Brain pericyte (primary cell): ENCODE measurements at places on chromosomes 16 and 17.

GRCh38 chr17:19728084-19728495 is 11.7 kb upstream of the SLC47A2 start:
- peak; percentile 65 for DNase-seq

- no peak for DNase-seq
These were observed 86.9 kb upstream of the ZNF469 start for GRCh38 chr16:88295671-88296436.

DNA sequence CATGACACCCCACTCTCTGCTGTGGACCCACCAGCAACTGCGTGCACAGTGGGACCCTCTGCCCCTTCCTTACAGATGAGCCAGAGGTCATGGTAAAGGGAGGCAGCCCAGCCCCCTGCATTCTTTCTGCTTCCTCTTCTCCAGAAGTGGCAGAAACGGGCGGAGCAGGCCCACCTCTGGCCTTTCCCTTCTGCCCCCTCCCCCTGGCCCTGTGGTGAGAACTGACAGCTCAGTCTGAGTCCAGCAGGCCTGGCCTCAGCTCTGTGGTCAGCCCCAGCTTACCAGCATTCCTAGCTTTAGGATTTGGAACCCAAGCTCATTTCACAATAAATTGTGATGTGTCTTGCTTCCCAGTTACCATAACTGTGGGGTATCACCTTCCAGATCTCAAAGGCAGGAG is 4.8 kb upstream of the ANKRD11 start:
- DNase-seq, result no peak

DNA sequence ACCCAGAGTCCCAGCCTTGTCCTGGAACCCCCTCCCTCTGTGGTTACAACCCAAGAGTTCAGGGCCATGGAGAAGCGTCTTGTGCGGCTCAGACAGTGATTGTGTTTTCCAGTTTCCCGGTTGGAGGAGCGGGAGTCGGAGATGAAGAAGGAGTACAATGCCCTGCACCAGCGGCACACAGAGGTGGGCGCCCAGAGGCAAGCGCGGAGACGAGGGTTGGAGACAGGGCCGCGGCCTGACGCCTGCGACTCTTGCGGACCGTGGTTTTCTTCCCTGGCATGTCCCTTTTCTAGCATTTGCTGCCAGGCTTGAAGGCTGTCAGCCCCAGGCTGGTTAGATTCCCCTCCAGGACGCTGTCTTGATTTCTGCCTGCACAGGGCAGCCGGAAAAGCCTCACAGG is 23.0 kb downstream of the MAPK8IP3 start:
- DNase-seq, result no peak

DNA sequence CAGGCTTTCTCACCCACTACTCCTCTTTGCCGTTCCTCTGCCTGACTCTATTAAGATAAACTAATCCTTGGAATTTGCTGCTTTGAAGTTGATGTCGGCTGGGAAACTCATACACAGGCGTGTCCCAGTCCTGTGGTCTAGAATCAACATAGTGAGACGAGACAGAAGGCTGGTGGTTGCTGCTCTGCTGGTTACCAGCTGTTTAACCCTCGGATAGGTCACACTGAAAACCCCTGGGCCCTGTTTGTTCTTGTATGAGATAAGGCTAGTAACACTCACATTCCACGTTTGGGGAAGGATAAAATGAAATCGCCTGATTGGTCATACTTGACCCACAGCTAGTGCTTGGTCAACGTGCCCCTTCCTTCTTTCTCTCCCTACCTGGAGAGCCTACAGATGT is 517.0 kb downstream of the CDH13 start:
- DNase-seq, result no peak

DNA sequence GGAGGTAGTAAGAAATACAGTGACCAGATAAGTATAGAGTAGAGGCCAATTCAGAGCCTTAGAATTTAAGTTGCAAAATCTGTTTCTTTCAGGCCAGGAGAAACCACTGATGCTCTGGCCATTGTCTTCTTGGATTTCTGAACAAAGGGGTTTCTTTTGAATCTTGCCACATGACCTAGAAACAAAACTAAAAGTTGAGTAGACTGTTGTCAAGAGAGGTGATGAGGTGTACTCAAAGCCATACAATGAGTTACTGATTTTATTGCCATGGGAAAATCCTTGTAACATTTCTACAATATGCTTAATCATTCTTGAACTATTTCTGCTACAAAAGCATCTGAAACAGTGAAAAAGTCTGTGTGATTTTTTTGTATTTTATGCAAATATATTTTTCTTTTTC is 881.3 kb downstream of the CDH11 start:
- no peak for DNase-seq

DNA sequence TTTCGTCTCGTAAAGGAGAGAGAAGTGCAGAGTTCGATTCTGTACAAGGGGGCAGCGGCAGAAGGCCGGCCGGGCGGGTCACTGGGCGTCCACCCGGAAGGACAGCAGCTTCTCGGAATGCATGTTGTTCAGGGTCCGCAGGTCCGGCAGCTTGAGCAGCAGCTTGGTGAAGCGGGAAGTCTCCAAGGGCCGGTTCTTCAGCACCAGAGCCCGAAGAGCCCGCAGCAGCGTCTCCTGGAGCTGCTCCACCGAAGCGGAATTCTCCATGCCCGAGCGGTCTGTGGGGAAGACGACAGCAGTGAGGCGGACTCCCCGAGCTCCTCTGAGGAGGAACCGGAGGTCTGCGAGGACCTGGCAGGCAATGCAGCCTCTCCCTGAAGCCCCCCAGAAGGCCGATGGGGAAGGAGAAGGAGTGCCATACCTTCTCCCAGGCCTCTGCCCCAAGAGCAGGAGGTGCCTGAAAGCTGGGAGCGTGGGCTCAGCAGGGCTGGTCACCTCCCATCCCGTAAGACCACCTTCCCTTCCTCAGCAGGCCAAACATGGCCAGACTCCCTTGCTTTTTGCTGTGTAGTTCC is 7.3 kb downstream of the NR1D1 start:
- DNase-seq, result no peak

DNA sequence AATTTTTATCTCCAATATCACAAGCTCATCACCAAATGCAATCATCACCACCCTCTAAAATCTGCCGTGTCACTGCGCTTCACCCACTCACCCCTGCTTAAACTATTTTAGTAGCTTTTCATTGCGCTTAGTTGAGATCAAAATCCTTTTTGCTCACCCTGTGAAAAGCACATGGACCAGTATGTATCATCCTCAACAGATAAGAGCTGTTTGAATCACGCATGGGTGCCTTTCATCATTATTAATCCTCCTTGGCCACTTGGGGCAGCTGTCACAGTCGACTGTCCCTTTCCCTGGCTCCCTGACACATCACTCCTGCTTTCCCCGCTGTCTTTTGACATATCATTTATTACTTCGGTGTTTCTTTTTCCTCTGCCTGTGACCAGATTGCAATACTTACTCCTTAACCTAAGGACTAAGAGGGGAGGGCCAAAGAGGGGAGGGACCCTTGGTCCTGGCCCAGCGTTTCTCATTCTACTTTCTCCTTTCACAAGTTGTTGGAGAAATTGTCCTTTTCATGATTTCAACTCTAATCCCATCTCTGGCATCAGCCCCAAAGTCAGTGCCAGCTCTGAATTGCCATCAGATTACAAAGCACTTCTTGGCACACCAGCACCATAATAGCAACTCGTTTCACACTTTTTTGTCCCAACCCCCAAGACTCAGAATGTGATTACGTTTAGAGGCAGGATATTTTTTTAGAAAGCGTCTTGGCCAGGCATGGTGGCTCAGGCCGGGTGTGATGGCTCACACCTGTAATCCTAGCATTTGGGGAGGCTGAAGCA is 8.6 kb upstream of the KDM6B start:
- DNase-seq, result no peak

DNA sequence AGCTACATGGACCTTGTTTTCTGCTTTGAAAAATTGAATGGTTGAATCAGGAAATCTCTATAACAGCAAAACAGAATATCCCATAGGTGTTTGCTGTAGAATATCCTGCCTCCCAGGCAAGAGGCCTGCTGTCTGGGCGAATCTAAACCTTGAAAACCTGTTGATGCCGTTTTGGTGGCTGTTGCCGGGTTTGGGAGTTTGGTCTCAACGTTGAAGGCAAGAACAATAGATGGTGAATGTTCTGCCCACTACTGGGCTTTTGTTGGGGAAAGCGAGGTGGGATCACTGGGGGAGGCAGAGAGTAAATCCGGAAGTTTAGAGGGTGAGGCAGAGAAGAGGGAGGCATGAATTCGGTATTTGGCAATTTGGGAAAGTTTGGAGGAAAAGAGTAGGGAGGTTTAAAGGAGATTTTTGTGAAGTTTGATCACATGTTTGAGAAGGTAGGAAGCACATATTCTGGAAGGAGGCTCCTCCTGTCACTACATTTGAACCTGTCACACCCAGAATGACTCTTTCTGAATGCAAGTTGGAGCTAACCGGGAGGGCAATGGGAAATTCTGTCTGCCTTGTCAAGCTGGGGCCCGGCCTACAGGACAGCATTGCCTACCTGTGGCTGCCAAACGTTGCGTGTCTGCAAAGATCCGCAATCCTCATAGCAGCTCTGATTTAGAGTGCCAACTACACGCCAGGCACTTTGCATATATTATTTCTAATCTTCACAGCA is 46.5 kb downstream of the GPRC5B start:
- no peak for DNase-seq

DNA sequence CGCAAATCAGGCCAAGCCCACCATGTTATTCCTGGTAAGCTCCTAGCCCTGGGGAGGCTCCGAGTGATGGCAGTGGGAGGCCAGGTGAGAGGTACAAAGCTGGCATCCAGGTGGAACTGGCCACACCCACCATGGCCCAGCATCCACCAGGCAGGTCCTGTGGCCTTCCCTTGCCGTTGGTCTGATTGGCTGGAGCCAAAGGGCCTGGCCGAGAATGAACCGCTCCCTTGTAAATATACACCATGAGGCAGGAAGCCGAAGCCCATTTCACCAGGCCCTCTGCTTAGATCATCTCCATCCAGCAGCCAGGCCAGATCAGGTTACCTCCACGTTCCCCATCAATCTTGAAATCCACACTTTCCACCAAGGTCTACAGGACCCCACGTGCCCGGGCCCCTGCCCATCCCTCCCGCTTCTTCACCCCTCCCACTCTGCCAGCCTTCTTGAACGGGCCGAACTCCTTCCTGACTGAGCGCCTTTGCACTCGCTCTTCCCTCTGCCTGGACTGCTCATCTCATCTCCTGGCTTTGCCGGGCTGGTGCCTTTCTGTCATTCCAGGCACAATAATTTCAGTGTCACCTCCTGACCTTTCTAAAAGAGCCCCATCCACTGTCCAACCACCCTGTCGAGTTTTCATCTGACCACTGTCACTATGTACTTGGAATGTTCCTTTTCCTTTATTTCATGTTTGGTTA is 5.8 kb downstream of the SOCS1 start:
- DNase-seq, result no peak

DNA sequence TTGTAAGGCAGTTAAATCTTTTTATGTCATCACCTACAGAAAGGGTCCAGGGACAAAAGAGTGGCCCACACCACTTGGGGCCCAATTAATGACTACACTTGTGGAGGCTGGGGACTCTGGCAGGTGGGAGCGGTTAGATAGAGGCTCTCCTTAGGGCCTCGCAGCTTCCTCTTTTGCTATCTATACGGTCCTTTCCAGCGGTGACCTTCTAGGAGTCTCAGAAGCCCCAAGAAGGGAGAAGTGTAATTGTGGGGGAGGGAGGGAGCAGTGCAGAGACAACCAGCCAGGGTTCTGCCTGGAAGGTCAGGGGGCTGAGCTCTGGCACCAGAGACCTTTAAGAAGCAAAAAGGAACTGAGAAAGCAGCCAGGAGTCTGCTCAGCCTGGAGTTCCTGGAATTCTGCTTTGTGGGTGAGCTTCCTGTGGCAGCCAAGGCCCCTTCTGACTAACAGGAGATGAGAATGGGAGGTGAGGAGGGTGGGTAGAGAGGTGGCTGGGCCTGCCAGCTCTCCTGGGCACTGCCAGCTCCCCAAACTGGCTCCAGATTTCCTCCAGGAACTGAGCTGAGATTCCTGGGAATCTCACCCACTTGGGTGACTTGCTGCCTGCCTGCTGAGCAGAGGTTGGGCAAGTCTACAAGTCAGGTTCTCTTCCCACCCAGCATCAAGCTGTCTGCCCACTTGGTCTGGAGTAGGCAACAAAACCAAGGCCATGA is 16.3 kb upstream of the MAP3K14 start:
- no peak for DNase-seq

DNA sequence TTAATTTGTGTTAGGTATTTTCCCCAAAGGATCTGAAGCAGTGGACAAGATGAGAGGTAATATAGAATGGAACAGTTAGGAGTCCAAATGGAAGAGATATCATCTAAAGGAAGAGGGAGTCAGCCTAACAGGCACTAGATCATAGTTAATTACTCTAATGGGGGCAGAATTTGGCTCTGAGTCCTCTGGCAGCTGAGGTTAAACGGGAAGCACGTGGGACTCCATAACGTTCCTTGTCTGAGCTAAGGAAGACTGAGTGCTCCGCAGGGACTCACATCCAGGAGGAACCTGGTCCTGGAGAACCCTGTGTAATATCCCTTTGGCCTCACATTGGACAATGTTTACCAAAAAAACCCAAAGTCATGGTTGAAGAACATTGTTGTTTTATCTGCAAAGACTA is 46.6 kb upstream of the TEX2 start:
- no peak for DNase-seq

- DNase-seq, result no peak
These were observed 28.0 kb downstream of the AP1G1 start for GRCh38 chr16:71780521-71781089.

- DNase-seq, result no peak
These were observed 2.0 kb downstream of the LHX1 start for GRCh38 chr17:36939052-36939801.

GRCh38 chr16:57150682-57151330 is 35.0 kb downstream of the PSME3IP1 start:
- no peak for DNase-seq

- no peak for DNase-seq
These were observed 264.7 kb downstream of the PARN start for GRCh38 chr16:14365200-14365851.

DNA sequence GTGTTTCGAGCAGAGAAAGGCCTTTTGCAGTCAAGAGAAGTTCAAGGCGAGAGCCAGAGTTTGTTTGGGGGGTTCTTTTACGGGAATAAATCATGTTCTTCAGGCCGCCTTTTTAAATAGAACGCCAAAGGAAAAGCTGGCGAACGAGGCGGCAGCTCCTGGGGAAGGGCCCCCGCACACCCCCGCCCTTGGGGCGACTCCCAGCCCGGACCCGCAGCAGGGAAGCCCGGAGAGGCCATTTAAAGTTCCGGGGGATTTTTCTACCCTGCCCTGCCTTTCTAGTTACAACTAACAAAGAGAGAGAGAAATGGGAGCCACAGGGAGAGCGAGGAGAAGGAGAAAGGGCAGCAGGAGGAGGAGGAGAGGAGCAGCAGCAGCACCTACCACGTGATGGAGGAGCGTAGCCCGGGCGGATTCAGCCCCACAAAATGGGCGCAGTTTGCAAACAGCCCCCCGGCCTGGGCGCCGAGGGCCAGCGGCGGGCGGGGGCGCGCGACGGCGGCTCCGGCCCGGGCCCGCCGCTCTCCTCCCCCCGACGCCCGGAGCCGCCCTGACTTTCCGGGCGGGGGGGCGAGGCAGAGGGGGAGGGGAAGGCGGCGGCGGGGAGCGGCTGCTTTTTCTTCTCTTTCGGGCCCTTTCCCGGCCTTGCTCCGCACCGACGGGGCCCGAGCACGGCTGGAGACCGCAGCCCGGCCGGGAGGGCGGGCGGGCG is 634 bp downstream of the KANSL1 start:
- no peak for DNase-seq

- no peak for DNase-seq
These were observed 18.4 kb downstream of the MAP1LC3B start for GRCh38 chr16:87410530-87410929.

- peak; percentile 63 for DNase-seq
These were observed at the start of gene TP53 for GRCh38 chr17:7687072-7687907. Gene TP53, minus strand, starts transcription at chr17:7687490. Its CDS starts 10,896 bp downstream, at chr17:7676594.

GRCh38 chr17:28227316-28228108 is 91.5 kb upstream of the TMEM97 start:
- no peak for DNase-seq
